Fibroblast of skin of left biceps (primary cell): ENCODE measurements at places on chromosomes 11 and 22.
A peak's percentile ranks its signal among the peaks of the same experiment; 100 is the strongest.

GRCh38 chr11:5992150-5992549 is 5.4 kb upstream of the OR52L1 start:
- no peak for DNase-seq

DNA sequence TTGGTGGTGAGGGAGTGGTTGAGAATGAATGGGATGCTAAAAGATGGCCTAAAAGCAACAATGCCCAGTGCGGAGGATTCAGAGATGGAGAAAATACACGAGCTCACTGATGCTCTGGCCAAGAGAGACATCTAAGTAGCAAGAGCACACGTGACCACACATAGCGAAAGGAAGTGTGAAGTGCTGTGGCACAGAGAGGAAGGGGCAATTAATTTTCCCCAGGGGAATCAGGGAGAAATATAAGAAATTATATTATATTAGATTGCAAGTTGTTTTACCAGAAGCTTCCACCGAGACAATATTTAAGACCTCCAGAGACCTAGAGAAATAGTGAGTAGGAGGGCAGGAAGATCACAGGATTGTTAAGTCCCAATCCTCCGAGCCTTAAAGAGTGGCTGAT is 80.6 kb downstream of the RCN1 start:
- DNase-seq: no peak

GRCh38 chr11:68311160-68312116 is 953 bp upstream of the LRP5 start:
- DNase-seq: no peak

DNA sequence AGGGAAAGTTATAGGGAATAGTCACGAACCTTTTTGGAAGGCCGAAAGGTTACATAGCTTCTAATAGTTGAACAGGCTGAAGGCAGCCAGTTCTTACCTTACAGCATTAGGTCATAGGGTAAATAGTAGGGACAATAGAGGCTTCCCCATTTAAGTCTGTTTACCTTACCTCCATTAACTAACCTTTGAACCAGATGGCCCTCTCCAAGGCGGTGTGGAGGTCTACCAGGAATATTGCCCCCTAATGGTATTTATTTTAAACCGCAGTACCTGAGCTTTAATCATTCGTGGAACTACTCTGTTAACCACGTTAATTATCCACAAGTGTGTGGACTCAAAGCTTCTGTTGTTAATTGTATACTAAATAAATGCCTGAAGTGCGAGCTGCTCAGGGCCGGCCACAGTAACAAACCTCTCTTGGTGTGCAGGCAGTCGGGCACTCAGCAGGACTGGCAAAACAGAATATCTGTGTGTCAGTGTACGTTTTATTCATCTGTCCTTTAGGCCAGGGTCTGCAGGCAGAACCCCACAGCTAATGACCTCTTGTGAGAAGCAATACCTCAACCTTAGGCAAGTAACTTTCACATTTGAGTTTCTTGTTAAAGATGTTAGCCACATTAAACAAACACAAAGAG is 81.7 kb downstream of the PRCP start:
- no peak for DNase-seq

GRCh38 chr11:47466701-47467250 is 17.8 kb upstream of the RAPSN start:
- DNase-seq: no peak

DNA sequence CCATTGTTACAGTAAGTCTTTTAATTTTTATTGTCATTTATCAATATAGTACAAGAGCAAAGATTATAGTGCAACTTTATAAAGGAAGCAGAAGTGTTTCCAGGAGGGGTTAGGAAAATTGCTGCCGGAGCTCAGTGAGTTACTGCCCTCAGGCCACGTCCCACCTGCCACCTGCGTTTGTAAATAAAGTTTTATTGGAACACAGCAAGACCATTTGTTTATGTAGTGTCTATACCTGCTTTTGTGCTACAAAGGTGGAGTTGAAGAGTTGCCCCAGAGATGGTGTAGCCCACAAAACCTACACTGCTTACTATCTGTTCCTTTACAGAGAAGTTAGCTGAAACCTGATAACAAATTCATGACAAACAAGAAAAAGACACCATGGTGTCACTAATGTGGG is 437.8 kb upstream of the B3GAT1 start:
- no peak for DNase-seq

- no peak for DNase-seq
Measured at GRCh38 chr22:24155627-24156140, 25.6 kb upstream of the SUSD2 start.

DNA sequence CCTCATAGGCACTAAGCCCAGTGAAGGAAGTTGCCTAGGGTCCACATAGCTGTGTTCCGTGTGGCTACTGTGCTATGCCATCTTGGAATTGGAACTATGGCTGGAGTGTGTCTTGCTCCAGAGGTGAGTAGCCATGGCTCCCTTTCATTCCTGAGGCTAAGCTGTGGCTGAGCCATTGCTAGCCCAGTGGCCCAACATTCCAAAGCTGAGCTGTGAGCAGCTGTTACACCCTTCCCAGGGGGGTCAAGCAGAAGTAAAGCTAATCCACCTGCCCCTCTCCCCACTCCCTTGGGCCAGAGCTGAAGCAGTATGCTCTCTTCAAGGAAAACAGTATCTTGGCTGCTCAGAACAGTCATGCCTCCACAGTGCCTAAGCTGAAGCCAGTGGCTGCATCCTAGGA is 51.1 kb downstream of the USP35 start:
- no peak for DNase-seq

DNA sequence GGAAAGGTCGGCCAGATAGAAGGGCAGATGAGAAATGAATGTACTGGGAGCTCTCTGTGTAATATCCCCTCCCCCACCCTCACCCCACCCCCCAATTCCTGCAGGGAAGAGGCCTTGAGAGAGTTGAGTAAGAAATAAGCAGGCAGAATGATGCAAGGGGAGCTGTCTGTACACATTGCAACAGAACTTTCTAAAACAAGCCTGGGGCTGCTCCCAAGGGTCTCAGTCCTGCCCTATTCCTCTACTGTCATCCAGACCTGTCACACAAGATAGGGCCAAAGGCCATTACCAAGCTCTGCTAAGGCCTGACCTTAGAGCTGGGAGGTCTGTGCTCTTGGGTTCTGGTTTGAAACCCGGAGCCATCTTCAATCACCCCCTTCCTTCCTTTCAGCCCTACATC is 5.7 kb upstream of the DGAT2 start:
- DNase-seq: peak; percentile 35

DNA sequence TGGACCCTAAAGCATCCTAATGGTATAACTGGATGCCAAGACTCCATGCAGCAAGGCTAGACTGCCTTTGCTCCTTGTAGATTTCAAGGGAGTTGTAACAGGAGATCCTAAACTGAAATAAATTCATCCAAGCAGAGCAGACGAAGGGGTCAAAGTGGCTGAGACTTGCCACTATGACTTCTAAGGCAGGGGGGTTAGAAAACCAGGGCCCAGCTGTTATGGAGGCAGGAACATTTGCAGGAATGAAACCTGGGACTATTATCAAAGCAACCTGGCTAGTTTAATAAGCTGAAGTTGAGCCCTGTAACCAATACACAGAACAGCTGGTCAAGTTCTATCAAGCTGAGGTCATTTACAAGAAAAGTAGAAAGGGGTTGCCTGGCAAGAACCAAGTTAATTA is 122.2 kb upstream of the TRPC6 start:
- no peak for DNase-seq
